ENCODE measurements at places on chromosomes 11 and 22.

- DNase-seq: no peak
Measured at GRCh38 chr22:22352371-22352999, 107.9 kb downstream of the VPREB1 start.

DNA sequence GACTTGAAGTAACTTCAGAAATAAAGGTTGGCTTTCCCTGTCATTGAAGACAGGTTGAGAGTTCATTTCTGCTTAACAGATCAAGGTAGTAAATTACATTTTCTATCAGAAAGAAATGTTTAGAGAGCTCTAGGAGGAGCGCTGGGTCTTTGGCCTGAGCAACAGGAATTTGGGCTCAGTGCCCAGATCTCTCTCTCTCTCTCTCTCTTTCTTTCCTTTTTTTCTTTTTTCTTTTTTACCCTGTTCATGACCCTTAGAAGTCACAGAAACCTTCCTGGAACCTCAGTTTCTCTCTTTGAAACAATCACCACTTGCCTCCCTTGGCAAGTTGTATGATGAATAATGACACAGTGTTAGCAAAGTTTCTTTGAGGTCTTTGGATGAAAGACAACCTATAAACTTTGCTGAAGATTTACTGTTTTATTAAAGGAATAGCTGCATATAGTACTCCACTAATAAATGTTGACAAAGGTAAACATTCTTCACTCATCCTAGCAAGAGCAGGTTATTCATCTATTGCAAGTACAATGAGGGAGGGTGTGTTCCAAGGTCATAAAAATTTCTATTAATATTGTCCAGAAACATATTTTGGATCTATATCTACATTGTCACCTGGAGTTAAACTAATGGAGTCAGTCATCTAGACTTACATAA lies 35.5 kb upstream of the RASSF10 start:
- DNase-seq: no peak

DNA sequence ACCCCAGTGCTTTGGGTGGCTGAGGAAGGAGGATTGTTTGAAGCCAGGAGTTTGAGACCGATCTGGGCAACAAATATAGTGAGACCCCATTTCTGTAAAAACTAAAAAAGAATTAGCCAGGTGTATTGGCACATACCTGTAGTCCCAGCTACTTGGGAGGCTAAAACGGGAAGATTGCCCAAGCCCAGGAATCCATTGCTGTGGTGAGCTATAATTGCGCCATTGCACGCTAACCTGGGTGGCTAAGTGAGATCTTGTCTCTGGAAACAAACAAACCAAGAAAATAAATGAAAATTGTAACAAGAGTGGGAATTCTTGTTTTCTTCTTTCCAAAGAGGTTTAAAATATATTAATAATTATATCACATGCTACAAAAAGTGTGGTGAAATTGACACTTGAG lies 52.9 kb downstream of the DEPDC5 start:
- DNase-seq: no peak

DNA sequence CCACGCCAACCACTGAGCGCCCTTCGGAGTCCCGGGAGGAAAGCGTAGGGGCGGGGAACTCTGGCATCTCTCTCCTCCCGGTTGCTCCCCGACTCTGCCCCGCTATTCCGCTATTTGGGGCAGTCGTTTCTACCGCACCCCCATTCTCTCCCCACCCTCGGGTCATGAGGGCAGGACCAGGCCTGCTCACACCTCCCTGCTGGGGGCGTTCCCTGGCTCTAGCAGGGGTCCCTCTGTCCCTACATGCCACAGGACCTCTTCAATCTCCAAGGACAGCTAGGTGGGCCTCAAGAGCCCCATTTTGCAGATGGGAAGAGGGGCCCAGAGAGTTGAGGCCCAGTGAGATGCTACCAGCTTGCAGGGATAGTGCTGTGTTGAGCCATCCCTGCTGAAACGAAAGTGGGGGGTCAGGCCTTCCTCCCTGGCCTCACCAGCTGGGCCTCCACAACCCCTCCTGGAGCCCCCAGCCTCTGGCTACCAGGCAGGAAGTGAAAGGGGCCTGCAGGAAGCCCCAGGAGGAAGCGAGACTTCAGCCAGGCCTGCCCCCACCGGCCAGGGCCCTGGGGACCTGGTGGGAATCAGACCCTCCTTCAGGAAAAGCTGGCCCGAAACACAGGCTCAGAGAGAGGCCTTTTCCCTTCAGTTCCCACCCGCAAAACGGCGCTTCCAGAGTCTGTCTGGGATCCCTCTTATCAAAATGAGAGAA lies 5.5 kb upstream of the SHISA8 start:
- DNase-seq: no peak

DNA sequence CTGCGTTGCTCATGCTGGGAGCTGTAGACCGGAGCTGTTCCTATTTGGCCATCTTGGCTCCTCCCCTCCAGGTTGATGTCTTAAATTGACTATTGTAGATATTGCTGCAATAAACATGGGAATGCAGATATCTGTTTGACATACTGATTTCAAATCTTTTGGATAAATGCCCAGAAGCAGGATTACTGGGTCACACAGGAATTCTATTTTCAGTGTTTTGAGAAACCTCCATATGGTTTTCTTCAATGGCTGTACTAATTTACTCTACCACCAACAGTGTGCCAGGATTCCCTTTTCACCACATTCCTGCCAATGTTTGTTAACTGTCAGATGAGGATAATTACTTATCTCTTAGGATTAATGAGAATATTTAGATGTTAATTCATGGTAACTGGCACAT lies 467.0 kb downstream of the LUZP2 start:
- no peak for DNase-seq

- no peak for DNase-seq
Measured at GRCh38 chr11:60912851-60913528, 968 bp upstream of the TMEM109 start.

DNA sequence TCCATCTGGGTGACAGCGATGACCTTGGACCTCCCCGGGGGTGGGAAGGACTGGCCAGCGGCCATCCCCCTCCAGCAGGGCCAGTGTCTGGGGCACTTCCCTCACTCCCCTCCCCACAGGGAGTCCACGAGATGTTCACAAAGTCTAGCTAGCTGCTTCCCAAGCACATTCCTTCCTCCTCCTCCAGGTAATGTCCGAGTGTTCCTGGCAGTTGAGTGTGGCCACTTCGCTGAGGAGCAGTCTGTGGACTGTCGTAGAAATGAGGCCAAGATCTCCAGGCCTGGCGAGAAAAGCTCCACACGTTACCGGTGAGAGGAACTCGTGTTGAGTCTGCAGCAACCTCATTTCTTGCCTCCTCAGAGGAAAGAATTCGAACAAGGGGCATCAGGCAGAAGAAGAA lies 425.5 kb downstream of the BRD1 start:
- no peak for DNase-seq

DNA sequence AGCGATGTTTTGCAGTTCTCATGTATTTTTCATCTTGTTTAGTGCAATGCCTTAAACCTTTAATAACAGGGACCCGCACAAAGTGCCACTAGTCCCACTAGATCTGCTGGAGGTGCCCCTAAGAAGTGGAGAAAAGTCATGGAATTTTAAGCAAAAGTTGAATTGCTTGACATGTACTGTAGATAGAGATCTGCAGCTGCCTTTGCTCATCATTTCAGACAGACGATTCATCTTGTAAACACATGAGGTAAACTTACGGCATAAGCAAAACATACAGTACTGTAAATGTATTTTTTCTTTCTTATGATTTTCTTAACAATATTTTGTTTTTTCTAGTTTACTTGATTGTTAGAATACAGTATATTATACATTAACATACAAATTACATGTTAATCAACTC lies 295.6 kb downstream of the CASP12 start:
- no peak for DNase-seq

DNA sequence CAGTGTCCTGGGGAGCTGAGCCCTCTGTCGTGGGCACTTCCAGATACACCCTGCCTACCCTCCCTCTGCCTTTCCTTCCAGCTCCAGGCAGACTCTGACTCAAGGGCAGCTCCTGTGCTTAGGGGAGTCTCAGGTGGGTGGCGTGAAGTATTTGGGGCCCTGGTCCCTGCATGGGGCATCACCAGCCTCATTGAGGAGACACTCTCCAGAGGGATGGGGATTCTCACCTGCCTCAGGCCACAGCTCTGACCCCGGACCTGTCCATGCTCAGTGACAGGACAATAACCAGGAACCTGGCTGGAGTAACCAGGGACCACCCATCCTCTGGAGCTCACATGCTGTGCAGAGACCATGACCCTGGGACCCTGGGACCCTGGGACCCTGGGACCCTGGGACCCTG lies 41.2 kb downstream of the GGTLC2 start:
- DNase-seq: no peak

DNA sequence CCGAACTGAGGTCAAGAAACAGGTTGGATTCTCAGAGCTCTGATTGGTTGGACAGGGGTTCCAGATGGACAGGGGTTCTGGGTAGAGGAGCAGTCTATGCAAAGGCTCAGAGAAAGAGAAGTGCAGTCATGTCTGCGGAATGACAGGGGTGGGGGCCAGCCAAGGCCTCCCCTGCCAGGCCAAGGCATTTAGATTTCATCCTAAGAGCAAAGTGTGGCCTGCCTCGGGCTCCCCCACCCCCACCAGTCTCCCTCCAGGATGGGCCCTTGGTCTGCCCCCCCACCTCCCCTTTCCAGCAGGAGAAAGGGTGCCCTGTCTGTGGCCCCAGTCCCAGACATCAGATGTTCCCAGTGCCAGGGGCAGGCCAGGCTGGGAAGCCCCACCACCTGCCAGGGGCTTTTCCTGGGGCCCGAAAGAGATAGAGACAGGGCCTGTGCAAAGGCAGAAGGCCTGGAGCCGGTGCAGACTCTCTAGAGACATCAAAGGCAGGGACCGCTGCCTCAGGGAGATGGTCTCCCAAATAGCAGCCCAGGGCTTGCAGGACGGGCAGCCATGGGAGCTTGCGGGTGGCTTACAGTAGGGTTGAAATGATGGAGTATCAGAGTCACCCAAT lies 9.4 kb downstream of the SUSD2 start:
- no peak for DNase-seq
